ENCODE measurements at places on chromosomes 7 and 10.

DNA sequence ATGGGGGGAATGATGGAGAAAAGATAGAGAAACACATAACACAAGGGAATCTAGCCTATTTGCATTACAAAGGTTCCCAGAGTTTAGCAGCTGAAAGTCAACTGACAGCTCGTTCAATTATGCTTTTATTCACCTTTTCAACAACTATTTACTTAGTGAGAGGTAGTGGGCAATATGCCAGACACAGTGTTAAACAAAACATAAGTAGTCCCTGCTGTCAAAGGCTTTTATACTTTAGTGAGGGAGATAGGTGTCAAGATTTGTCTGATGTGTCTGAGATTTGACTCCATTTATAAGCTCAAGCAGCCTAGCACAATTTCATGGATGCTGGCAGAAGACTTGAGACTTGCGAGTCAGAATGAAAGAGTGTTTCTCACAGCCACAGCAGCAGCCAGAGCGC is 549.0 kb upstream of the VSTM2A start:
- DNase-seq = no peak

DNA sequence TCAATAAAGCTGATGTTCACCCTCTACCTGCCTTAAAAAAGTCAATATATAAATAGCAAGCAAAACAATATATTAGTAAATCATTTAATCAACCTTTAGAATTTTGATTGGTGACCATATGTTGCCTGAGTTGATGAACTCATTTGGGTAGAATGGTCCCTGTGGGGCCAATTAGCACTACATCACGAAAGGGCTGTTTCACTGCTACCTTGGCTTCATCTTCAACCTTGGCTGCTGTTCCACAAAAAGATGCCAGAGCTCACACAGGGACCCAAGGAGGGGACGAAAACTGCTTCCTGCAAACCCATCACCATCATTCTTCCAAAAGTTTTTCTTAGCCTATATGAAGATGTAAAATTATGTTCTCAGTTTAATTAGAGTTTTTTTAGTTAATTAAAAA is 35.4 kb upstream of the HBP1 start:
- no peak for DNase-seq

DNA sequence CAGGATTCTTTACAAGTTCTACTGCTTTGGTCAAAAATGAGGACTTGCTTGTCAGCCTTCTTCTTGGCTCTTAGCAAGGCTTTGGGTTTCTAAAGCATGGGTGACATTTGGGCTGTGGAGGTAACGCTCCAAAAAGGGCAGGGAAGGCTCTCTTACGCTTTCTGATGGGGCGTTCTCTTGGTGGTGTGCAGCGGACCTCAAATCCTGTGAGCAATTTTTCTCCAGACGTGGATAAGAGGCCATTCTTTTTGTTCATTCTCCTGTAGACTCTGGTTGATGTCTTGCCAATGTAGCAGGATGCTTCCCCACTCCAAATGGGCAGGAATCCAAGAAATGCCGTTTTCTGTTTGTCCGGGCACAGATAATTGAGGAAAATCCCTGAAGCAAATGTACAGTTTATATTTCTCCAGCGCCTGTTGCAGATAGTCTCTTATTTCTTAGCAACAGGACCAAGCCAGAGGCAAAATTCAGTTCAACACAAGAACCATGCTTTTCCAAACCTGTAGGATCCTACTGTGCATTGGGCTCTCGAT is 138.4 kb upstream of the NFE2L3 start:
- no peak for DNase-seq

- DNase-seq = no peak
These were observed 174.4 kb upstream of the PLXNA4 start for GRCh38 chr7:132750530-132751217.

DNA sequence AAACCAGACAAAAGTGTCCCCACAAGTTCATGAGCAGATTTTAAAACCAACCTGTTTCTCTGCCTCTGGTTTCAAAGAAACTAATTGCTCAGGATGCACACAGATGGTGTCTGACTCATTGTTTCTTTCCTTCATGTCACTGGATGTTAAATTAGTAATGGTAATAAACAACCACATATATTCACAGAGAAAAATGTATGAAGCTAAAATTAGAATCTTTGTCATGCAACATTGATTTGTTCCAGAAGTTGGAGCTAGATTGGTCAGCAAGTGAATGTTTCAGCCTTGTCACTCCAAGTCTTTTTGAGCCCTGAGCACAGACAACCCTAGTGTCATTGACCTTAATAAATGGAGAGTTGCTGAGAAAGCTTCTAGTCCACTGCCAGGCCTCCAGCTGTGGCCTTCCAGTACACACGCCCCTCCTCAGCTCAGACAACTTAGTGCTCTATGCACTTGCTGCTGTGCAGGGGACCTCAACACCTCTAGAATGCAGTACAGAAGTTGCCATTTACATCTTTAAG is 175.9 kb downstream of the CCDC71L start:
- DNase-seq = no peak
